SIG-M5 (cell line): ENCODE measurements at places on chromosomes 1 and 21.

DNA sequence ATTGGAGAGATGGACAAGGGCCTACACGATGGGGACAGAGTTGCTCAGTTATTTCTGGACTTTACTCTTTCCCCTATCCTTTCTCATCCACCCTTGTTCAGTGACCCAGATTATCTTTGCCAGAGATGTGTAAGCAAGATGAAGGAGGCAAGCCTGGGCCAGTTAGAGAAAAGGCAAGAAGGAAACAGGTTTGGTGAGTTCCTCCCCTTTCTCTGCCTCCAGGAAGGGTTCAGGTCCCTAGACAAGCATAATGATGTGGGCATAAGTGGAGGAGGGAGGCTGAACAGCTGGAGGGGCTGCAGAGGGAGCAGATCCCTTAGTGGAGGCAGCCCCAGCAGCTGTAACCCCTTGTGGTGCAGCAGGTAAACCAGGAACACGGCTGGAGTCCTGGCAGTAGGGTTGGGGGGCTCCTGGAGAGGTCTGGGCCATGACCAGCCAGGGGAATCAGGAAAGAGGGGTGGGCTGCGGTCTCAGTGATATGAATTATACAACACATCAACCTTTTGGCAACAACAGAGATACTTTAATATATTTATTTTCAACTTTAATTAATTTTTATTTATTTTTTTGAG is 9.2 kb upstream of the CDC42 start:
- no peak for DNase-seq

DNA sequence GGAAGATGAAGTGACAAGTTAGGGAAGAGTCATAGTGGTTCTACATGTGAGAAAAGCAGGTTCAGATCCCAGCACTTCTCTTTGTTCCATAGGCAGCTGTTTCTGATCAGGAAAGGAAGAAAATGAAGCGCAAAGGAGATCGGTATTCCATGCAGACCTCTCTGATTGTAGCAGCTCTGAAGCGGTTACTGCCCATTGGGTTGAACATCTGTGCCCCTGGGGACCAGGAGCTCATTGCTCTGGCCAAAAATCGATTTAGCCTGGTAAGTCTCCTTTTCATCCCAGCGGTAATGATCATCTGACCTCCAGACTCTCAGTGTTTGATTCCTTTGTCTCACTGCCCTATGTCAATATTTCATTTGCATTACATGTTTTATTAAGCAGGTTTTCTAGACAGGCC is 173.6 kb downstream of the ZP4 start:
- DNase-seq = no peak

DNA sequence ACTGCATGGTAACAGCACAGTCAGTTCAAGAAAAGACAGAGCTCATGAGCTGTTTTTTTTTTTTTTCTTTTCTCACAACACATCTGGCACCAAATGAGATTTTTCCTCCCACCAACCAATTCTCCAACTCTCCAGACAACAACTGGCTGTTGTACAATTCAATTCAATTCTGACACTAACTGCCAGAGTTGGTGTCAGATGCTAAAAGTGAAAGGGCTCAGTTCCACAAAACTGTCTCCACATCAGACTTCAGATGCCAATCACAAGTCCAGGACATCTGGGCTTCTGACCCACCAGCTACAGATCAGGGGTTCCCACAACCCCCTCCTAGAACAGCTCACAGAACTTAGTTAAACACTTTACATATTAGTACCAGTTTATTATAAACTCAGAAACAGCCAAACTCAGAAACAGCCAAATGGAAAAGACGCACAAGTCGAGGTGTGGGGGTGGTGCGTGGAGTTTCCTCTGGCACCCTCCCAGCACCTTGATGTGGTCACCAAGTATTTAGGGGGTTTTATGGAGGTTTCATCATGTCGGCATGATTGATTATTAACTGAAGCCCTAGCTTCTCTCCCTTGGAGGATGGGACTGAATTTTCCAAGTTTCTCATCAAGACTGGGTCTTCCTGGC is 39.2 kb upstream of the LRRC8D start:
- DNase-seq = no peak

DNA sequence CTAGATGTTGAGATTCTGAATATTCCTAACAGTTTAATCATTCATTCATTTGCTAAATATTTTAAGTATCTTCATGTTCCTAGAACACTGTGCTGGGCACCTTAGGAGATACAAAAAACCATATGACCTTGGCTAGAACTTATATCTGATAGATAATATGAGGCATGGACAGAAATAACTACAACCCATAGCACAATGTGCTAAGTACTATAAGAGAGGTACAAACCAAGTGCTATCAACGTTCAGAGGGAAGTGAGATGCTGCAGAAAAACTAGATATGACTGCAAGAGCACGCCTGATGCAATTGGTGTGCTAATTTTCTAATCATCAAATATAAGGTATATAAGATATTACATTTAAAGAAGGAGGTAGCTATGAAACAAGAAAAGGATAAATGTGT is 10.7 kb downstream of the NMNAT2 start:
- no peak for DNase-seq

- no peak for DNase-seq
Measured at GRCh38 chr1:230079199-230080024, 12.4 kb downstream of the GALNT2 start.

DNA sequence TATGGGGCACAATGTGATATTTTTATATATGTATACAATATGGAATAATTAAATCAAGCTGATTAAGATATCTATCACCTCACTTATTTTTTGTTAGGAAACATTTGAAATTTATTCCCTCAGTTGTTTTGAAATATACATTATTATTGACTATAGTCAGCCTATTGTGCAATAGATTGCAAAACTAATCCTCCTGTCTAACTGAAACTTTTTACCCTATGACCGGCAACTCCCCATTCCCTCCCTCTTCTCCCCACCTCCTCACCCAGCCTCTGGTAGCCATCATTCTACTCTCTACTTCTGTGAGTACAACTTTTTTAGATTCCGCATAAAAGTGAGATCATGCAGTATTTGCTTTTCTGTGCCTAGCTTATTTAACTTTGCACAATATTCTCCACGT is 117.7 kb upstream of the SGIP1 start:
- DNase-seq = no peak

GRCh38 chr1:36480161-36480560 is 2.6 kb downstream of the CSF3R start:
- no peak for DNase-seq

- no peak for DNase-seq
Measured at GRCh38 chr1:246725191-246725590, 982 bp downstream of the SCCPDH start.

GRCh38 chr21:35585155-35585554 is 475.2 kb downstream of the SETD4 start:
- no peak for DNase-seq

DNA sequence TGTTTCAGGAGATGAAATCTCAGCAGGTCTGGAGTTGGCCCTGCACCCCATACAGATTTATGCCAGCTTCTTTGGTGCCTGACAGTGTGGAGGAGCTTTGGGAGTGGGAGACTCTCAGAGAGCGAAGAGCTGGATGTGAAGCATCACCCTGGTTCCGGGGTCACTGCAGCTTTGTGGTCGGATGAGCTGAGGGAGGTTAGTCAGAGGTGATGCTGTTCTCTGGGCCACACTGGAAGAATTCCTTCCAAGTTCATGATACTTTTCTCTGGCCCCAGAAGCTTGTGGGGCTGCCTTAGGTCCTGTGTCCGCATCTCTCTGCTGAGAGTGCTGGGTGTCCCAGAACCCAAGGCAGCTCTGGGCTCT is 467.8 kb downstream of the CAMTA1 start:
- no peak for DNase-seq

- DNase-seq = no peak
Measured at GRCh38 chr1:147079400-147080005, 92.8 kb downstream of the PRKAB2 start.
